ENCODE measurements at places on chromosomes 16 and 17.

DNA sequence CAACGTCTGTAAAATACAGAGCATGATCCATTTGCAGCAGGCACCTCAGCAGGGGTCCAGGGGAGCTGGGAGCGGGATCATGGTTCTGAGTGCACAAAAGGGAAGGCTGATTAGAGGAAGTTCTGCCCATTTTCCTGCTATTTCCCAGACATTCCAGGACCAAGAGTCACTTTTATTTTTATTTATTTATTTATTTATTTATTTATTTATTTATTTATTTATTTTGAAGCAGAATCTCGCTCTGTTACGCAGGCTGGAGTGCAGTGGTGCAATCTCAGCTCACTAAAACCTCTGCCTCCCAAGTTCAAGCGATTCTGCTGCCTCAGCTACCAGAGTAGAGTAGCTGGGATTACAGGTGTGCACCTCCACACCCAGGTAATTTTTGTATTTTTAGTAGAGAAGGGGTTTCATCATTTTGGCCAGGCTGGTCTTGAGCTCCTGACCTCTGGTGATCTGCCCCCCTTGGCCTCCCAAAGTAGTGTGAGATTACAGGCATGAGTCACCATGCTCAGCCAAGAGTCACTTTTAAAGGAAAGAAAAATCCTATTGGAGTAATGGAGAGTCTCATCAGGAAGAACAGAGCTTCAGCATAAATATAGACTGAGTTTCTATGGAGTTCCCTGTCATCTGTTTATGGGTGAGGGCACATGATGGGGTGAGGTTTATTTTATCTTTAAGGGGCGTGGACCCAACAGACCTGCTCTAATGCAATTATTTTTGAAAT lies 355.2 kb downstream of the HAPSTR1 start:
- DNase-seq, result no peak

DNA sequence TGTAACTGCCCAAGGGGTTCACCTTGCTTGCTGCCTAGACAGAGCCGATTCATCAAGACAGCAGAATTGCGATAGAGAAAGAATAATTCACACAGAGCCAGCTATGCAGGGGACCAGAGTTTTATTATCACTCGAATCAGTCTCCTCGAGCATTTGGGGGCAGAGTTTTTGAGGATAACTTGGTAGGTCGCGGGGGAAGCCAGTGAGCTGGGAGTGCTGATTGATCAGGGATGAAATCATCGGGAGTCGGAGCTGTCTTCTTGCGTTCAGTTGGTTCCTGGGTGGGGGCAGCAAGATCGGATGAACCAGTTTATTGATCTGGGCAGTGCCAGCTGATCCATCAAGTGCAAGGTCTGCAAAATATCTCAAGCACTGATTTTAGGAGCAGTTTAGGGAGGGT lies 9.1 kb downstream of the ITGAM start:
- no peak for DNase-seq

- DNase-seq, result no peak
Observed at GRCh38 chr16:60605176-60605575, 1431.1 kb downstream of the CDH8 start.

DNA sequence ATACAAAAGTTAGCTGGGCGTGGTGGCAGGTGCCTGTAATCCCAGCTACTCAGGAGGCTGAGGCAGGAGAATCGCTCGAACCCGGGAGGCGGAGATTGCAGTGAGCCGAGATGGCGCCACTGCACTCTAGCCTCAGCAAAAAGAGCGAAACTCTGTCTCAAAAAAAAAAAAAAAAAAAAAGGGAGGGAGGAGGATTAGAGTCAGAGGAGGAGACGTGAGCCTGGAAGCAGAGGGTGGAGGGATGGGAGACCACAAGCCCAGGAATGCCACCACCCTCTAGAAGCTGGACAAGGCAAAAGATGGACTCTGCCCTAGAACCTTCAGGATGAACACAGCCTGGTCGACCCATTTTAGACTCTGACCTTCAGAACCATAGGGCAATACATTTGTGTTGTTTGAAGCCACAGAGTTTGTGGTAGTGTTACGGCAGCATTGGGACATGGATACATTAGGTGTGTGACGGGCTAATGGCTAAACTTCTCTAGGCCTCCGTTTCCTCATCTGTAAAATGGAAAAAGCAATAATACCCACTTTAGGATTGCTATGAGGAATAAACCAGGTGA lies 2.1 kb upstream of the SMIM22 start:
- no peak for DNase-seq

GRCh38 chr16:72109966-72110530 lies 16.4 kb downstream of the DHX38 start:
- DNase-seq, result no peak

DNA sequence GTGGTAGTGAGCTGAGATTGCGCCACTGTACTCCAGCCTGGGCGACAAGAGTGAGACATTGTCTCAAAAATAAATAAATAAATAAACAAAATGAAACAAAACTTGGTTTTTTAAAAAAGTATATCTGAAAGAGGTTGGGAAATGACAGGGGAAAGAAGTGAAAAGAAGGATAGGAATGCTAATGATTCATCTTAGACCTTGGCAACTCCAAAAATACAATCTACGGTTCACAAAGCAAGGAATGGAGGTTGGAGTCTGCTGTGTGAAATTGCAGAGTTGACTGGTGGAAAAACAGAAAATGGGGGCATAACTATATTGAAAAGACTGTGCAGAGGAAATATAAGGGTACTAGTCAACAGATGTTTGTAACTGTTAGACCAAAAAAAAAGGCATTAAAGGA lies 40.0 kb upstream of the CD300E start:
- DNase-seq, result no peak
